ENCODE measurements at places on chromosomes 4 and X.

- DNase-seq = no peak
Measured at GRCh38 chrX:154751203-154751668, 359 bp upstream of the GAB3 start.

- no peak for DNase-seq
Measured at GRCh38 chrX:149036086-149036485, 469.0 kb downstream of the IDS start.

- no peak for DNase-seq
Measured at GRCh38 chr4:168521721-168522120, 24.9 kb downstream of the PALLD start.

DNA sequence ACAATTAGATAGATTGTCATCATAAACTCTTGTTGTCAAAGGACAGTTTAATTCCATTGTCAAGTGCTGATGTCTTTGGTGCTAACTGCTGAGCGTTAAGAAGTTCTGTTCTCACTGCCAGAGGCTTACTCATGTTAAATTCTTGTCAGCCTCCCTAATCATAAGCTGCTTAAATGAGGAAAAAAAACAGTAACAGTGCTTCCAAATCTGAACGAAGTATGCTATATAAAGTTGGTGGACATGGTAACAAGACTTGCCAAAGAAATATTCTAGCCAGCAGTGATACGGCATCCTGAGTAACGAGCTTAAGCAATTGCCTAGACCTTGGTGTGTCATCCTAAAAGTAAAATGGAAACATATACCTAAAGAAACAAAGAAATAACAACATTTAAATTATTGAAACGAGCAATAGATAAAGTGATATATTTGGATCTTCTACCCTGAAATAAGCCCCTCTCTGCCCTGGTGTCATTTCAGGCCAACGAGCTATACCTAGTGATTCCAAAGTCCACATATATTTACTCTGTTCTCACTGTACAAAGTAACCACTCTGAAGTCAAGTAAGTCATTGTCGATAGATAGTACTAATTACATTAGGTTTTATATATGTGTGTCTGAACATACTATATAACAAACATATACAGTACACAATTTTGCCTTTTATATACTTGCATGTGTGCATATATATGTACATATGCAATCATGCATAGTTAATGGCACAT lies 339.7 kb upstream of the HS3ST1 start:
- DNase-seq = no peak

DNA sequence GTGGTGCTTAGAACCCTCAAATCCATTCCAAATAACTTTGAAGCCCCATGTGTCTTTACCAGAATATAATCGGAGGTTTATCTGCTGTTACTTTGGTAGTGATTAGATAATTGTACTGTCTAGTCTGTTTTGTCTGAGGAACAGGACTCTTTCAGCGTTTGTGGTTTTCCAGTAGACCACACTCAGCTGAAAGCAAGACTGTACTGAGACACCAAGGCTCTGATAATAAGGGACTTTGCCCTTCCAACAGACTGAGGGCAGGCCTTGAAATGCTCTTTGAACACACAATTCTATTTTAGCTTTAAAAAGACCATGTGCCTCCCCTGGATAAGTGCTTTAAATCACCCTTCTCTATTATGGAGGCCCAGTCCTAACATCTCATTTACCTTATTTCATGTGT lies 76.1 kb downstream of the KLHL8 start:
- DNase-seq = no peak

DNA sequence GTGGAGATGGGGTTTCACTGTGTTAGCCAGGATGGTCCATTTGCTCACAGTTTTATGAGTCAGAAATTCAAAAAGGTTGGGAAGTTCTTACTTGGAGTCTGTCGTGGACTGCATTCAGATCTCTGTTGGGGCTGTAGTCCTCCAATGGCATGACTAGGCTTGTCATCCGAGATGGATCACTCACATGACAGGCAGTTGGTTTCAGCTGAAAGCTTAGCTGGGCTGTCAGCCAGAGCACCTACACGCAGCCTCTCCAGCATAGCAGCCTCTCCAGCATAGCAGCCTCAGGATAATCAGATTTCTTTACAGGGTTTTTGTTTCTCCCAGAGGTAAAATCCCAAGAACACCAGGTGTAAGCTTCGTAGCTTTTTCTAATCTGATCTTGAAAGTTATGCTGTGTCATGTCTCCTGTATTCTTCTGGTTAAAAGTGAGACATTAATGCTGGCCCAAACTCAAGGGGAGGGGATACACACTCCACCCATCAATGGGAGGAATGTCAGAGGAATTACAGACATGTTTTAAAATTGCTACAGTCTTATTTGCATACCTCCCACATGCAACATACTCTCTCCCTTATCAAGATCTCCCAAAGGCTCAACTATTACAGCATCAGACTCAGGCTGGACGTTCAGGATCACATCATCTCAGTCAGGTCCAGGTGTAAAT lies 31.6 kb upstream of the SOD3 start:
- DNase-seq = no peak

- no peak for DNase-seq
Measured at GRCh38 chrX:105696870-105697269, 125.5 kb upstream of the NRK start.

DNA sequence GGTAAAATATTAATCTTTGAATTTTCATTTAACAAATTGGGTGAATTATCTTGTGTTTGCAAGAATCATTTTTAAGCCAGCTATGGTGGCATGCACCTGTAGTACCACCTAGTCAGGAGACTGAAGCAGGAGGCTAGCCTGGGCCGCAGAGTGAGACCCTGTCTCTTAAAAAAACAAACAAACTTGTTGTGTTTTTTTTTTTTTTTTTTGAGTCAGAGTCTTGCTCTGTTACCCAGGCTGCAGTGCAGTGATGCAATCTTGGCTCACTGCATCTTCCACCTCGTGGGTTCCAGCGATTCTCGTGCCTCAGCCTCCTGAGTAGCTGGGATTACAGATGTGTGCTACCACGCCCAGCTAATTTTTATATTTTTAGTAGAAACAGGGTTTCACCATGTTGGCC lies 2.2 kb downstream of the TXLNG start:
- no peak for DNase-seq

DNA sequence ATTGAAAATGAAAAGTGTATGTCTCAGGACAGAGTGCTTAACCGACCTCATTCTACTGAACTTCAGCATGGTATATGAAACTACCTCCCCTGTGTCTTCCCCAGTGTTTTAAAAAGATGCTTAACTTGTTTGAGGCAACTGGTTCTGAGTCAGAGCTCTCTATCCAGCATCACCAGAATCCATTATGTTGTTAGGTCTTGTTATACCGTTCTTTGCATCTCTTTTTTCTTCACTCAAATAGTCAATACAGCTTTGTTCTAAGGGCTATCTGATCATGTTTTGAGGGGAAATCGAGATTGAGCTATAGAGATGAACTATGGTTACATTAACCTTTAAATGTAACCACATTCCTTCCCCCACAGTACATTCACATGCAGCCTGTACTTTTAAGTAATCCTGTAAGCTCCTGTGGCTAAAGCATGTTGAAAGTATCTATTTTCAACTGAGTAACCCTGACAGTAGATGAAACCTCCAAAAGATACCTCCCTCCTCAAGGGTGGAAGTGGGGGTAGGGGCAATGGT lies 514.4 kb downstream of the RPA4 start:
- no peak for DNase-seq

- no peak for DNase-seq
Measured at GRCh38 chr4:38468339-38468866, 195.6 kb upstream of the KLF3 start.

GRCh38 chrX:38375891-38376290 lies 23.5 kb downstream of the OTC start:
- no peak for DNase-seq

DNA sequence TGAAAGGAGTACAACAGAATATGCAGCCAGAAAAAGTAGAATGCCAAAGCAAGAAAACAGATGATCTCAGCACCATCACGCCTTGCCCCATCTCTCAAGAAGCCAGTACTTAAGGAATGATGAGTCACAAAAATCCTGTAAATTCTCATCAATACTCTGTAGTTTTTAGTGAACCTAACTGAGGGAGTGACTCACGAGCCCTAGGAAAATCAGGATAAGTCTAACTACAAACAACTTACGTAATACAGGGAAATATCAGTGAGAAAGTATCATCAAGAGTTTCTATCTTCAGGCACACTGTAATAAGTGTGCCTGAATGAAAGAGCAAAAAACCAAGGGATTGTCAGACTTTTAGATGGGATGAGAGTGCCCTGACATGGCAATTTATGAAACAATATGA lies 644.4 kb downstream of the STPG2 start:
- no peak for DNase-seq

- DNase-seq = no peak
Measured at GRCh38 chrX:118847676-118848075, 24.1 kb downstream of the ZCCHC12 start.

GRCh38 chr4:169013396-169013795 lies 3.3 kb upstream of the CBR4 start:
- DNase-seq = no peak

DNA sequence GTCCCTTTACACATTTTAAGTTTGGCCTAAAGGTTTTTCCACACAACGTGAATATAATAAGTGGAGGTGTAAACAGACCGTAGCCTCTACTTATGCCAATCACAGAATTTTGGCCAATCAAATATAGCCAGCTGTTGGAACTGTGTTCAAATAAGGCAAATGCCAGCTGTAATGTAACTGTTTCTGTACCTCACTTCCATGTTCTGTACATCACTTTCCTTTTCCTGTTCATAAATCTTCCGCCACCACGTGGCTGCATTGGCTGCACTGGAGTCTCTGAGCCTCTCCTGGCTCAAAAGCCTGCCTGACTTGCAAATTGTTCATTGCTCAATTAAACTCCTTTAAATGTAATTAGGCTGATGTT lies 105.1 kb upstream of the SMIM31 start:
- no peak for DNase-seq

- DNase-seq = no peak
Measured at GRCh38 chr4:54566608-54567007, 91.1 kb upstream of the KIT start.

DNA sequence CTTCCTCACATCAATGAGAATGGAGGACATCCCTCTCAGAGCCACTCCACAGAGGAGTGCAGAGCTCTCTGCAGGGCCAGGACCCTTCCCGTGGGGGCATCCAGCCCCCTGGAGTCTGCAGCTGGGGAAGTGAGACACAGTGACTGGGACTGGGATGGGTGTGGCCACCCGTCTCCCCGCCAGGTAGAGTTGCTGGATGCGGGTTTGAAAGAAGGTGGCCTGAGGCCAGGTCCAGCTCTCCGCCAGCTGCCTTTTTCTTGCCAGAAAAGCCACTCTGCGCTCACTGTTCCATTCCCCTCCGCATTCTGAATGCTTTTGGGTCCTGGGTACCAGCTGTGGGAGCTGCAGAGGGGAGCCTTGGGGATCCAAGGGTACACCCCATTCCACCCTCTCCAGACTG lies 82.6 kb downstream of the ABLIM2 start:
- DNase-seq = no peak

DNA sequence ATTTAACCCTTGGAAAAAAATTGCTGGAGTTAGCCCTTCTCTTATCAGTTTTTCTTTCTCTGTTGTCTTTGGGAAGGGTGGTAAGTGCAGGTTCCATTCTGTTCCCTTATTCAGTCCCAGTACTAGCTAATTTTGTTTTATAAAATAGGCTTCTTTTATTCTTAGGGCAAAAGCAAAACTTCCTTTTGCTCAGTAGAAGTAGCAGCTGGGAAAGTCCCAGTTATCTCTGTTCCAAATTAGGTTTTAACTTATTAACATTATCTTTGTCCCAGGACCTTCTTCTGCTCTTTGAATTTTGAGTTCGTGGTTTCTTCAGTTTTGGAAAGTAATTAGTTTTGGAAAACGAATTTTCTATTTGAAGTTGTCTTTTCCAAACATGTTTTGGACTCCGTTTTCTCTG lies 61.1 kb downstream of the BANK1 start:
- DNase-seq = no peak

DNA sequence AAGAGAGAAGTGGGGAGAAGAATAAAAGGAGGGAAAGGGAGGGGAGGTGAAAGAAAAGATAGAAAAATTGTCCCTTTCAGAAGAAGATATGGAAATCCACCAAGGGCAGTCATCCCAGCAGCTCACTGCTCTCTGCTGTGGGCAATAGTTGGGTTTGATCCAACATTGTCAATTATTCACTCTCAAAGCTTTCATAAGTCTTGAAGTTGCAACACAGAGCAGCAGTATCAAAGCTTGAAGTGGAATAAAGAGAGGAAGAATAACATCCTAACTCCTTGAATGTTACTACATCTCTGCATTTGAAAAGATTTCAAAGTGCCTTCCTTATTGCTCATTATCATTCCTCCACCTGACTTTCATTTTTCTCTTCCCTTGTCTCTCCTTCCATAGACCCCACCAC lies 62.3 kb upstream of the HHIP start:
- DNase-seq = no peak

DNA sequence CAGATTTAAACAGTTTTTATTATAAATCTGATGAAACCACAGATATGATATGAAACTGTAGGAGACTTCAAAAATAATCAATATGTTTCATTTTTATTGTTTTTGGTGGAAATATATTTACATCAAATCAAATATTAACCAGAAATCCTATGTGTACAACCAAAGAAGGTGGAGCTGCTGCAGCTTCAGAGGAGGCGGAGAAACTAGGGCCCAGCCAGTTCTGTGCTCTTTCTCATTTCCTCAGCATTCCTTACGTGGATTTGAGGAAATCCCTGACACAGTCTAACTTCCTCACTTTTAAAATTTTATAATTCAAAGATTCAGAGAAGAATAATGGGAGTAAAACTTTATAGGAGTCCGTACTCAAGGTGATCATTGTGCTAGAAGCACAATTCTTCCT lies 610.7 kb upstream of the CPXCR1 start:
- no peak for DNase-seq

DNA sequence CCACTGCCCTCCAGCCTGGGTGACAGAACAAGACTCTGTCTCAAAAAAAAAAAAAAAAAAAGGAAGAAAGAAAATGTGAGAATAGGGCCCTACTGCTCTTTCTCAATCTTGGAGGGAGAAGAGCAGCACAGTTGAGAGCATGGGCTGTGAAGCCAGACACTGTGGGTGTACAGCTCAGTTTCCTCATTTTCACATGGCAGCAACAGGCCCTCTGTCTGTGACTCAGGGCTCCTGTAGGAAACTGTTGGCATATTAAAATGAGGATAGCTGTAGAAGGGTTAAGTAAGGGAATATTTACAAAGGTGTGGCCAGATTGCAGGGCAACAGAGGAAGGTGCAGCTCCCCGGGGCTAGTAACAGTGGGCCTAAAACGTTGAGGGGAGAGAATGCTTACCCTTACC lies 3.4 kb downstream of the AKAP14 start:
- DNase-seq = no peak

Data from left ventricle myocardium inferior (tissue), 1 donor.